Activated CD4-positive, alpha-beta T cell treated with anti-CD3 and anti-CD28 coated beads, Interleukin-2, amount 50 U/mL, for 4 hours (primary cell): ENCODE measurements at places on chromosomes 12 and 14.

DNA sequence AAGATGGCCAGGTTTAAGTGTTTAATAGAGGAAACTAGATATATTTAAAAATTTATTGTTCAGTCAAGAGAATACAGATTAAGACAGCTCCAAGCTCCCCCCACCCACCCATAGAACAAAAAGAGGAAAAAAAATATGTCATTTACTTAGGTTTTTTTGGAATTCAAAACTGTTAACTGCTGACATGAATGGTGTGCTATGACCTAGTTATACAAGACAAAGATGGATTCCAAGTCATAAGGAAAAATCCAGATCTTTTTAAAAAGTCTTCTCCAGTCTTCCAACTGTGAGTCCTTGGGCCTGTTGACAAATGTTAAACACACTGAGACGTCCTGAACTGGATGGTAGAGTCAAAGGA, 1.3 kb upstream of the SETD1B start:
- DNase-seq, result no peak

- DNase-seq, result no peak
Measured at GRCh38 chr14:50922803-50923202, 21.5 kb downstream of the PYGL start.

DNA sequence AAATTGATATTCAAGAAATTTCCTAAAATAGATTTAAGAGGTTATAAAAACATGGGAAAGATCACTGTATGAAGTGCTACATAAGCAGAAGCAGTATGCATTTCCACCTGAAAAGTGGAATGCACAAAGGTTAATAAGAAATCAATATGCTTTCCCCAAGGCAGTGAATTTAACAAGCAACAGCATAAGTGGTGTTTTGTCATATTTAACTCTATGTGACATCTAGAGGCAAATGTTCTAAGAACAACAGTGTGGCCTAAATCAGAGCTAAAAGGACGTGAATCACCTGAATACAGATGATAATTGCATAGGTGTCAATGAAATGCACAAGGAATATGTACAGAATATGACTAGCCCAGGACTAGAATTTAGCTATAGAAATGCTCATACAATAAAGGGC, 49.5 kb downstream of the SLC2A13 start:
- no peak for DNase-seq

GRCh38 chr14:69675245-69675583, 63.8 kb downstream of the SUSD6 start:
- no peak for DNase-seq

DNA sequence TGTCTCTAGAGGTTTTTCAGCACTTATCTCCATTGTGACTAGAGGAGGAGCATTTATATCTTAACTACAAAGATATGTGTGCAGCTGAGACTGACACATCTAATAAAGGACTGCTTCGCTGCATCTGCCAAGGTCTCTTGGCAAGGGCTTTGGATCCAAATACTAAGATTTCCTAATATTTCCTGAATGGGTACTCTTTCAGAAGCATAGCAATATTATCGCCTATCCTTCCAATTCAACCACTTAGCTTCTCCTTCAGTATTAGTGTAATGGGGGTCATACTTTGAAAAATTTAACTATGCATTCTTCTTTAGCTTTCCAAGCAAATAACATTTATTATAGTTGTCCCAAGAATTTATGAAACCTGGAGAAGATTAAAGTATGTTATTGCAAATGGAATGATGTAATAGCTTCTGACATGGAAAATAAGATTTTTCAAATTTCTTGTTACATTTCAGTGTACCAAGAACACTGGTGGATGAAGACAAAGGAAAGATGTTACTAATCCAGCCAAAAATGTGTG, 243.0 kb upstream of the PDE3A start:
- no peak for DNase-seq

GRCh38 chr14:104437703-104438102, 141.9 kb upstream of the C14orf180 start:
- DNase-seq, result no peak

DNA sequence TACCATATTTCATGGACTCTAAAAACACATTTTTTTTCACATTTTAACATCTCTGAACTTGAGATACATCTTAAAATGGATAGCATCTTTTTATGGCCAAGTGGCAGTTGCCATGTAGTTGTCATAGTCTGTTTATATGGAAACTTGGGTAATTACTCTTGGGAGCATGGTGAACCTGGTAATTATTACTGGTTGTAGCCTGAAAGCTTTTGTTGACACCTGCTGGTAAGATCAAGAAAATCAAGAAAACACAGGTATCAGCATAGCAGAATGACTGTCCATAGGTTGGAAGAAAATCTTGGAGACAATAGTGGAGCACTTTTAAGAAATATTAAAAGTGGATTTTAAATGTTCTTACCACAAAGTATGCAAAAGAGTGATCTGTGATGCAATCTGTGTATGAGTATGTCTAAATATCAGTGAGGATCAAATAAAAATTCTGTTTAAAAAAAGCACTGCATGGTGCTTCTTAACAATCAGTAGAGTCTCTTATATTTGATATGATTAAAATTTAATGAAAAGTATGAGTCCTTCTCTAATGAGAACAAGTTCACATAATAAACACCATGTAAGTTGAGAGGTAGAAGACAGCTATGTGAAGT, 44.2 kb downstream of the TTC8 start:
- no peak for DNase-seq
